CD4-positive, CD25-positive, alpha-beta regulatory T cell (primary cell): ENCODE measurements at places on chromosomes 6 and 20. TPM values are rescaled to one million over a fixed set of nuclear protein-coding genes. Genes with fewer than 3 reads are reported as not detected.

DNA sequence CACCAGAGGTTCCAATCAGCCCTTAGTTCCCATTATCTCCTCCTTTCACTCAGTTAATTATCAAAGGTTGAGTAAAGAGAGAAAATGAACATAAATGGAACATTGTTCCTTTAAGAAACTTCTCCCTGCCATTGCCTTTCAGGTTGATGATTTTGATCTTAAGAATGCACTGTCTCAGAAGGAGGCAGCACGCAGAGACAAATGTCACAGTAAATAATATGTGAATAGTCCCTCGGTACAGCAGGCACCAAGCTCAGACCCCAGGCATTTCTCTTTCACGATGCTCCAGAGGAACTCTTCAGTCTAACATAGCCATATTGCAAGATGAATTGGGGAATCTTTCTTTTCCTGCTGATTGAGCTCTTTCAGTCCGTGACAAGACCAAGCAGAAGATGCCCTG is 435.3 kb upstream of the SPTLC3 start:
- DNase-seq, result no peak

DNA sequence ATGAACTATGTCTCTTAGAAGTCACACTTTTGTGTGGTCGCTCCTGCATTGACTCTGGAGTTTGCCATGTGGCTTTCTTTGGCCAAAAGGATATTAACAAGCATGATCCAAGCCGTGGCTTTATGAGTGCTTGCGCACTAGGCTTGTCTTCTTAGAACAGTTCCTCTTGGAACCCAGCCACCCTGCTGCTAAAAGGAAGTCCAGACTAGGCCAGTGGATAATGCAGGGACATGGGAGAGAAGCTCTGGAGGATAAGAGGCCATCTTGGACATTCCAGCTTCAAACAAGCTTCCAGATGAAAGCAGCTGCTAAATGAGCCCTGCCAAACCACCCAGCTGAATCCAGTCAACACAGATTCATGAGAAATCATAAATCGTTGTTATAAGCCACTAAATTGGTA is 346.4 kb downstream of the CDC5L start:
- no peak for DNase-seq

DNA sequence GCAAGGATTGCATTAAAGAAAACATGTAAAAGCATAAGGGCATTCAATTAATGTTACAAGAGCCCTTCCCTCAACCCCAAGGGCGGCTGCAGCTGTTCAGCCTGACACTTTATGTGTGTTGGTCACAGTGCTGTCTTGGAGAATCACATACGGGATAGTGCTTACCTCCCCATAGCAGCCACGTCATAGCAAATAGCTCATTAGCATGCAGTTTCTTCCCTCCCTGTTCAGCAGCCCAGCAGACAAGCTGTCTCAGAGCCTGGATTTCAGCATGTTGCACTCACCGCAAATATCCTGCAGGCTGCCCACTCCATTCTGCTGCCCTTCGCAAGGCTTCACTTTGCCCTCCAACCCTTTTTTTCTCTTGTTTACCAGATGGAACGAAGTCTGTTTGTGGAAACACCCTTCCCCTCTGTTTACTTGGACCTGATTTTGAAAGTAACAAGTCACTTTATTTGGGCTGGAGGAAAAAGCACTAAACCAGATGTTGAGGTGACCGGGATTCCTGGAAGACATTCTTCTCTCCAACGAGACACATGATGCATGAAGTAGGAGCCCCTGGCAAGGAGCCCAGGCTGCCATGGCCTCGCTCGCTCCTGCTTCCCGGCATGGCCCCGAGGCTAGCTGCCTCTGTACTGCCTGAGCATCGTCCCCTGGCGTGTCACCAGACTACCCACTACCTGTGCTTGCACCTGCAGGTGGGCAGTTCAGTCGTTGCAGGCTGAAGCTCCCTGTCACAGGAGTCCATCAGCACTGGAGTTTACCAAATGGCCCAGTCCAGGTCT is 151.6 kb upstream of the GMDS start:
- DNase-seq, result no peak

DNA sequence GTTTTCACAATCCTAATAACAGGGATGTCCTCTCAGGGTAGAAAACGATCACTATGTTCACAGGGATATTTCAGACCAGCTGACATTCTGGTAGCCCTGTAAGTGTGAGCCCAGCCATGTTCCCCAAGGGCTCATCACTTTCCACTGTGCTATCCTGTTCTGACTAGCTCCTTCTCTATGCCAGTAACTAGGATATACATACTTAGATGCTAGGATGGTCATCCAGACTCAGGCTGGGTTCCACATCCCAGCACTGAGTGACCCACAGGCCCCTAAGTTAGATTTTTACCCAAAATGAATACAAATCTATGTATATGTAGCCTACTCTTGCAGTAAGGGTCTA is 83.0 kb downstream of the CD164 start:
- no peak for DNase-seq

GRCh38 chr20:46764068-46764467 is 54.6 kb downstream of the SLC2A10 start:
- DNase-seq, result no peak

DNA sequence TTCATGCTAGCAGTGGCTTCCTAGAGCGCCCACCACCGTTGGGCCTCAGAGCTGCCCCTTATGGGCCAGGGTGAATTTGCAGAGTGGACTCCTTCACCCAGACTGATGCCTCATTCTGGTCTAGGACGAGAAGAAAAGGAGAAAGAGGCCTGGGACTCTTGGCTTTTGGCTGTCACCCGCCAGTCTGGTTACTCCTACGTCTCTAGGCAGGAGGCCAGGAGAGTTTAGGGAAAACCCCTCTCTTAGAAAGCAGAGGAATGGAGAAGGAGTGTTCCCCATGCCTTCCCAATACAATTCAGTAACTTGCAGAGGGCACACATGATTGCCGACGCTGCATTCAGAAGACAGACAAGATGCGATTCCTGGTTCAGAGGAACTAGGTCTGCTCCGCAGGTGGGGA is 70.1 kb downstream of the CDC5L start:
- DNase-seq, result no peak

The CRISP2 gene
- total RNA-seq, result not detected
